ENCODE measurements at places on chromosomes 7 and 10.

DNA sequence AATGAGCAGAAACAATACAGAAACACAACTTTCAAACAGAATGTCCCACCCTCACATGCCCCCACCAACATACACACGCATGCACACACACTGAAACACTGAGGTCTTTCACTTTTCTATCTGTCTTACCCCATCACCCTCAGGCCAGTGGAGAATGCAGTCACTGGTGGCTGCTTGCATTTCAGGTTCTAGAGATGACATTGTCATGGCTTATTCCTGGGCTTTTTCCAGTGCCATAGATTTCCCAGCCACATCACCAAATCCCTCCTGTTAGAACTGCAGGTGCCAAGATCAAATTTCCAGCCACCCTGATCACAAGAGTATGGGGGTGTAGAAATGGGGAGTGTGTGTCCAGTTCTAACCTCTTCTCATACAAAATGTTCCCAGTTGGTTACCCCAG is 68.4 kb downstream of the CACNA2D1 start:
- DNase-seq = no peak

- no peak for DNase-seq
These were observed 75.5 kb downstream of the HIPK2 start for GRCh38 chr7:139702313-139702731.

DNA sequence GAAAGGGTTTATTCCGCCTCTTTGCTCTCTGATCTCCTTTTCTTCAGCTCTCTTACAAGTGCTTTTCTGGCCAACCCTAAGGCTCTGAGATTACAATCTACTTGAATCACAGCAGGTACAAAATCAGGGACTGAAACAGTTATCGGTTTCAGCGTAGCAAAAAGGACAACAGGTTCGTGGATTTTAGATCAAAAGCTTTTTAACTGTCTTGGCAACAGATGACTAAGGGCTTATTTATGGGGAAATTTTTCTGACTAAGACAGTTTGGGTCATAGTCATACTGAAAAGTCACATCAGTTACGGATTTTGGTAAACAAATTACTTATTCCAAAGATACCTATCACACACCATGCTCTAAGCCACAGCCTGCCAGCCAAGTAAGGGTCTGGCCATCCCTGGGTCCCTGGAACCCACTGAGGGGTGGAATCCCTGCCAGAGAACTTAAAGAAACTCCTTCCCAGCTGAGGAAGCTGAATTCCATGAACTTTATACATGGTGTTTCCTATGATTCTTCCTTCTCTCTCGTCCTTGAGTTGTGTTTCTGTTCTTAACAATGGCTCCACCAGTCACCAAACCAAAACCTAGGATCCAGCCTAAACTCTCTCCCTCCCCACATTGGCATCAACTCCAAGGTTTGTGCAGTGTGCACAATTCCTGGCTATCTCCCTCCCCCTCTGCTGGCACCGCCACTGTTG is 169.3 kb downstream of the FAM107B start:
- DNase-seq = no peak

DNA sequence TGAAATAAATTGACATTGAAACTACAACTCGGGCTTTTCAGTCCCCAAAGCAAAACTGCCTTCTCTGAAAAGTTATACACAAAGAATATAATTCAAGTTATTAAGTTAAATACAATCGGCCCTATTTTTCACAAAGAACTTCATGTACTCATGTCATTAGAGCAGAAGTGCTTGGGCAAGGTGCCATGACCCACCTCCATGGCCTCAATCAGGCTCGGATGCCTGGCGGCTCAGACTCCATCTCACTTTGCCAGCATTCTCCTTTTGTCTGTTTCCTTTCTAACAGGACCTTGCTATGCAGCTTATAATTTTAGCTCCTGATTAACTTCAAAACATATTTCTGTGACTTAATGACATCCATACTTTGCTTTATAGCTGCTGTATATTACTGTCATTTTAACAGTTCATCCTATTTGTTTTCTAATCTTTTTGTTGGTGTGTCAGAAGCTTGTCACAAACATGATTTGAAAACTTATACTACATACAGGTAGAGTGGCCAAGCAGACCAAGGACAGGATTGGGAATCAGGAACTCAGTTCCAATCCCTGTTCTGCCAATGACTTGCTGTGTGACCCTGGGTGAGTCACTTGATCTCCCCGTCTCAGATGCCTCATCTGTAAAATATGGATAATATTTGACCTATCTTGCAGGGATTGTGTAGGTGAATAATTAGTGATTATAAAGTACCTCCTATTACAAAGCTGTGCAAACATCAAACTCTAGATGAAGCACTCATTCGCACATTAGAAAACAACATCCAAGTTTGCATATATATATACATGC is 60.8 kb upstream of the ITGA8 start:
- DNase-seq = no peak

DNA sequence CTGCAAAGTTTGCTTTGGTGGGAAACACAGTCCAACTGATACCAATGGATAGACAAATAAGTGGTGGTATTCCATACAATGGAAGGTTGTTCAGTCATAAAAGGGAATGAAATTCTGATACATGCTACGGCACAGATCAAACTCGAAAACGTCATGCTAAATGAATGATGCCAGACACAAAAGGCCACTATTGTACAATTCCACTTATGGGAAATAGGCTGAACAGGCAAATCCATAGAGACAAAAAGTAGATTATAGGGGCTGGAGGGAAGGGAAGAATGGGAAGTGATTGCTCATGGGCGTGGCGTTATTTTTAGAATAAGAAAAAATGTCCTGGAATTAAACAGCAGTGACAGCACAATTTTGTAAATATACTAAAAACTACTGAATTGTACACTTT is 66.0 kb upstream of the FOXK1 start:
- no peak for DNase-seq

GRCh38 chr7:113521468-113521867 is 397.3 kb downstream of the PPP1R3A start:
- peak; percentile 9 for DNase-seq

DNA sequence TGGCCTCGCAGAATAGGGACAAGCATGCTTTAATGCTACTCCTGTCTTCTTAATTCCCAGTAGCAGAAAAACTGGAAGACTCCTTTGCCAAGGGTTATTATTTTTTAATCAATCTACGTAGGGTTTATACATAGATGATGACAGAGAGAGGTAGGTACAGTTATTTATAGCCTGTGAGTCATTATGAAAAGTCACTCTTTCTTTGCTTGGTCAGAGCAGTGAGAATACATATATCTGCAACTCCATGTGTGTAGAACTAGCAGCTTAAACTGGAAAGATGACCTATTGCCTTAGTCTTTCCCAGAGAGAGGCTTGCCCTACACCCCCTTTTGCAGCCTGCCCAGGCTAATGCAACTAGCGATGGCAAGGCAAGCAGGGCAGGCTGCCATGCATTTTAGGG is 1050.6 kb downstream of the NRG3 start:
- no peak for DNase-seq

GRCh38 chr10:103666087-103666761 is 172.7 kb downstream of the NEURL1 start:
- DNase-seq = no peak

DNA sequence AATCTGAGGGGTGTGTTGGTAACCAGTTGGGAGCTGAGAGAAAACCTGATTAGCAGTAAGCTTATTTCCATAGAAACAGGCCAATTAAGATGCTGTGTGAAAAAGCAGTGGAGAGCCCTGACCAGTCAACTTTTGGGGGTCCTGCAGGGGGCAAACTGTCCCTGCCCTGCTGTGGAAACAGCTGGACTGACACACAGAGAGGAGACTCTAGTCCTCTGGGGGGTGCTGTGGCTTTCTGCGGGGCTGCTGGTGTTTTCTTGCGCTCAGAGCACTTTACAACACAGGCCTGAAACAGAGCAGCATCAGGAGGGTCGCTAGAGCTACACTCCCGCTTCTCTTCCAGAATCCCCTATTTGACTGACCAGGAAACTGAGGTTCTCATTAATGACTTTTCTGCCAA is 546.9 kb upstream of the GALNT17 start:
- DNase-seq = no peak

DNA sequence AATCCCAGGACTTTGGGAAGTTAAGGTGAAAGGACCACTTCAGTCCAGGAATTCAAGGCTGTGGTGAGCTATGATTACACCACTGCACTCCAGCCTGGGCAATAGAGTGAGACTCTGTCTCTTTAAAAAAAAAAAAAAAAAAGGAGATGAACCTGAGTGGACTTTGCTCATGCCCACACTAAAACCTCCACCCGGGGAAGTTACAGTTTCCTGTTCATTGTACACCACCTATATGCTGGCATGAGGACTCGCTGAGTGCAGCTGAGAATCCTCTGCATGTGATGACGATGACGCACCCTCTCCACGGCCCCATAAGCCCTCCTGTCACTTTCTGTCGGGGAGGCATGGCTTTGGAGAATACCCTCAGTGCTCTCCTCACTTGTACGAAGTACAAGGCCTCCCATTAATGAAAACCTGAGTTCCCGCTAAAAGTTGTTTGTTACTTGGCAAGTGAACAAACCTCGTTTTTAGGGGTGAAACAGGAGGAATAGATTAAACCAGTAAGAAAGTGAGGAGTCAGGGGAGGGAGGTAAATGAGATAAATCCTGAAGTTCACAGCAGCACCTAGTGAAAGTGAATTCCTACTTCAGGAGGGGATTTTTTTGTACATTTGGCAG is 15.9 kb downstream of the TMEM176B start:
- no peak for DNase-seq

GRCh38 chr7:64313740-64314491 is at the start of gene ZNF736:
TSS of gene ZNF736 (plus strand) at chr7:64313961. CDS start at chr7:64314151, 190 bp downstream.
- peak; percentile 93 for DNase-seq

- no peak for DNase-seq
These were observed 264.2 kb downstream of the SEC23IP start for GRCh38 chr10:120156614-120157274.

- DNase-seq = no peak
These were observed 93.5 kb downstream of the ZNF783 start for GRCh38 chr7:149355390-149356048.

DNA sequence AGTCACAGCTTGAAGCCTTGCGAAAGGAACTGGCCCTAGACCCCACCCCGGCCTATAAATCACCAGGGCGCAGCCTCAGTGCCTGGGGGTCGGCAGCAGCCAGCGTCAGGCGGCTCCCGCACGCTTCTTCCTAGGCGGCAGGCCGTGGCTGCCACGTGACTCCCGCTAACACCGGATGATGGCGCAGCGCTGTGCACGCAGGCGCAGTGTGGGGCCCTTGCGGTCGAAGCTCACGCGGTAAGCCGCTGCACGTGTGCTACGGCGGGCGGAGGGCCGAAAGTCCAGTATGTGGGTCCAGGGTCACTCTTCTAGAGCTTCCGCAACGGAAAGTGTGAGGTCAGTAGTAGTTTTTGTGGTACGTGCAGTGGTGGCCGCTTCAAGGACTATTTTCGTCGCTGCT is at the start of gene STK31:
Gene STK31, plus strand, starts transcription at position 220 of the 400 bp plus-strand sequence. Its CDS starts 67 bp downstream, at position 287.
- DNase-seq = no peak

Data from stromal cell of bone marrow (primary cell).